ENCODE measurements at places on chromosomes 7 and 10.
A peak's percentile ranks its signal among the peaks of the same experiment; 100 is the strongest.

DNA sequence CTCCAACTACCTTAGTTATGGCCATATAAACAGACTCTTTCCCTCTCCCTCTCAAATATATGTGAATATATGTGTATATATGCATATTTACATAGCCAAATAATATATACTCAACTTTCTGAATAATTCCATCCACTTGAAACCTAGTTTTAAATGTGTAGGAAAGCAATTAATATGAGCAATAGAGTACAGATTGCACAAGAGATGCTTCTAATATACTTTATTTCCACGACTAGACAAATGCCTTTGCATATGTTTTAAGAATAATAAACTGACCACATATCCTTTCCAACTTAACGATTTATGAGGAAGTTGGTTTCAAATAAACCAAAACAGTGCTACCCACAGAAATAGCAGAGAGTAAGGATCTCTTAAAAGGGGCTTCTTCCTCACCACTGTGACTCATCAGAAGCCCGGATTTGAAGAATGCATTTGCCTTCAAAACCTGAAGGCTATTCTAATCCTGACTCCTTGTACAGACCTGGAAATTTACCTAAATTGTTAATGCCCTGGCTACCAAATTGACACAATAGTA lies 266.3 kb downstream of the AHR start:
- DNase-seq = no peak

DNA sequence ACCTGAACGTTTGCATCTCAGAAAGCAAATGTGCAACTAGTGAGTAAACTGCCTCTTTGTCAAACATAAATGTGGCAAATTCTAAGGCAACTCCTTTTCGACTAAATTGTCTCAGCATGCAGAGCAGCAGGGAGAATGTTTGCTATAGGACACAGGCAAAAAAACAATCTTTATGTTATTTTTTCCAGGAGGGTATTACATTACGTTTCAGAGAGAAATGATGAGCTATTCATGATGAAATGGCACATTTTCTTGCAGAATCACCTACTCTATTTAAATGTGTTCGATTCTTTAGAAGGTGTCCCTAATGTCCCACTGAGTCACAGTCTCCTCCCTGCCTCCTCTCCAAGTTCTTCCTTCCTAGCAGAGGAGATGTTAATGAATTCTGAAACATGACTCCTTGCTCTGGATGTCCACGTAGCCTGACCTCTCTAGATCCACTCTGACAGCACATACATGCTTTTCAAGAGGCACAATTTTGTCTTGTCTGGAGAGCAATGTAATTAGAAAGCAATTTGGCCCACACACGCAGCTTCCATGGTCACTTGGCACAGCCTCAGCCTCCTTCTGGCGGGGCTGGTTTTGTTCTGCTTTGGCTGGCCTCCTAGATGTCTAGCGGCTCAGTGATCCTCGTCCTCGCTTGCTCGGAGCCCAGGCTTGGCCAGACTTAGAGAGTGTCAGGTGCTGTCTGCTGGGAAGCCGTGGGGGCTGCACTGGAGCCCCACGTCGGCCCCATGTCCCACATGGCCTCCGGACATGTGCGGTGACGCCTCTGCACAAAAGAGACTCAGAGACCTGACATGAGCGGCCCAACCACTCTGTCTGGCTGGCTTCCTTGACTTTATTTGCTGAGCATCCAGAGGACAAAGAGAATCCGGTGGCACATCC lies 125.7 kb upstream of the ZNF438 start:
- DNase-seq = no peak

DNA sequence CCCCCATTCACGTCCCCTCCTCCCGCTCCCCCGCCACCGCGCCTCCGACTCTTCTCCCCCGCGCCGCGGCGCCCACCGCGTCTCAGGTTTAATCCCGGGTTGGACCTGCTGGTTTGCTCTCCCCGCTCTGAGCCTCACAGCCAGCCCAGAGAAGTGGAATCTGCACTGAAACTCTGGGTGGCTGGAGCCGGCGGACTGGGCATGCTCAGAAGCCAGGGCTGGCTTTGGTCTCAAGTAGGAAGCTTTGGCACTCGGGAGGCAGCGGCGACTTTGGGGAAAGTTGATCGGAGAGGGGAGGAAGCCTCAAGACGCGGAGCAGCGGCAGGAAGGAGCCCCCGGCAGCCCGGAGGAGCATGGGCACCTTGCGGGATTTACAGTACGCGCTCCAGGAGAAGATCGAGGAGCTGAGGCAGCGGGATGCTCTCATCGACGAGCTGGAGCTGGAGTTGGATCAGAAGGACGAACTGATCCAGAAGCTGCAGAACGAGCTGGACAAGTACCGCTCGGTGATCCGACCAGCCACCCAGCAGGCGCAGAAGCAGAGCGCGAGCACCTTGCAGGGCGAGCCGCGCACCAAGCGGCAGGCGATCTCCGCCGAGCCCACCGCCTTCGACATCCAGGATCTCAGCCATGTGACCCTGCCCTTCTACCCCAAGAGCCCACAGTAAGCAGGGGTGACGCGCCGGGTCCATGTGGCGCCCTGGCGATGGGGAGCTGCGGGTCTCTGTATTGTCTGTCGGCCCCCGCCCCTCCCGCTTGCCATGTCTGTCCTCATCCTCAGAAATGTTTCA lies at the start of gene PRKG1:
TSS of gene PRKG1 (plus strand) at position 250 of the 791 bp plus-strand sequence.
- DNase-seq = peak; percentile 22

GRCh38 chr10:59585046-59585700 lies 124.5 kb downstream of the SLC16A9 start:
- DNase-seq = no peak

- DNase-seq = no peak
These were observed 5.7 kb downstream of the WEE2 start for GRCh38 chr7:141713890-141714289.

GRCh38 chr10:89238956-89239644 lies 12.5 kb downstream of the LIPA start:
- DNase-seq = no peak

DNA sequence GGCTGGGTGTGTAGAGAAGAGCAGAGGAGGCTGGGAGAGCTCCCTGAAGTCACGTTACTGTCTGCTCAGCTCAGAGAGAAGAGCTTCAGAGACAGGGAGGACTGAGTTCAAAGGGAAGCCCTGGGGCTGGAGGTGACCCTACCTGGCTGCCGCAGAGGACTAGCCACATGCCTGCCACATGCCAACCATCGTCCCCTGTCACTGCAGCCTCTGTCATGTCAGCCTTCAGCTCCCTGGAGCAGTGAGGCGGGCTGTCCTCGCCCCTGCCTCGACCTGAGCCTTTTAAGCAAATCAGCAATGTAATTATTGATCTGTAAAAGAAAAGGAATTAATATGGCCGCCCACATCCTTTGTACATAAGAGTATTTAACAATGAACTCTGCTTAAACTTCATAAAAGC lies 89.3 kb upstream of the RET start:
- no peak for DNase-seq

GRCh38 chr7:64651632-64652165 lies 14.2 kb upstream of the ZNF107 start:
- DNase-seq = no peak

- DNase-seq = no peak
These were observed 88.0 kb downstream of the CTNNA3 start for GRCh38 chr10:67608001-67608400.

- no peak for DNase-seq
These were observed 34.2 kb downstream of the ADRB1 start for GRCh38 chr10:114077815-114078219.

- no peak for DNase-seq
These were observed 197.3 kb downstream of the PCLO start for GRCh38 chr7:82965088-82966036.

DNA sequence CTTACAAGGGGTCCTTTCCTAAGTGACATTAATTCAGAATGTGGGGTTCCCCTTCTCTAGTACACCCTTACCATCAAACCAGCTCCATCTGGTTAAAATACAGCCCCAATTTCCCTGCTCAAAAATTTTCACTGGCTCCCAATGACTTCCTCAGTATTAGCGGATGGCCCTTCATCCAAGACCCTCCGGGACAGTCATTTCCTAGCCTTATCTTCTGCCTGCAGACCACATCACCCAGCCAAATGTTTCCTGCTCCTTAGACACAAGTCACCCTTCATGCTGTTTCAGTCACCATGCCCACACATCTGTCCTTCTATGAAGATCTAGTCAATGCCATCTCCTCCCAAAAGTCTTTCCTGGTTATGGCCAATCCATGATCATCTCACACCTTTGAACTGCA lies 45.2 kb downstream of the PARD3 start:
- DNase-seq = no peak

GRCh38 chr7:40015790-40016296 lies 65.8 kb downstream of the CDK13 start:
- DNase-seq = peak; percentile 74

DNA sequence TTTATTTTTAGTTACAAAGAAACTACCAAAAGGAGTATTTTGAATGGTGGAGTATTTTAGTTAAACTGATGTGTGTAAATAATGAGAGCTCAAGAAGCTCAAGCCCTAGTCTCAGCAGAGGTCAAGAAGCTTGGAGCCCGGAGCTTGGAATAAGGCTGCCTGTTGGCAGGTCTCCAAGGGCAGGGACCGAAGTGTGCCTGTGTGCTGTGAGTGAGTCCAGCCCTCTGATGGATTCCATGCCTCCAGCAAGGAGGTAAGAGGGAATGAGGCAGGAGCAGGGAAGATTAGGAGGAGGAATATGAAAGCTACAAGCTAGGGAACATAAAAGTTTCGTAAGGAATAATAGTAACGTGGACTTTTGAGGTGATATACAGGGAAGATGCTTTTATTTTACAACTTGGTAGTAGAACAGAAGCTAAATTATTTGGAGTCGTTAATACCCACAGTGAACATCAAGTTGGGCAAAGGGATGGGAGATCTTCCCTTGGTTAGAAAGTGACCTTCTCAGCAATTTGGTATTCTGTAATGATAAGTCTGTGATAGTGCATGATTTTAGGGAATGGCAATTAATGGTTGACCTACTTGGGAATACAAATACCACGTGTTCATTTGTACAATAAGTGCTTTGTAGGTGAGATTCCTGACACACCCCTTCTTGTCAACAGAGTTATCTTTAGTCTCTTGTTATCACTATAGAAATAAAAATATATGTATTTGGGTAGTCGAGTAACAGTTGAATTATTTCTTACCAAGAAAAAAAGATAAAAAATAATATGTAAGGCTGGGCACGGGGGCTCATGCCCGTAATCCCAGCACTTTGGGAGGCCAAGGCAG lies 4.6 kb downstream of the SEC23IP start:
- no peak for DNase-seq

Measured in ACHN (cell line).